NCI-H446 treated with DMSO at 0.1 percent for 48 hours (cell line): ENCODE measurements at places on chromosomes 2 and 18.

GRCh38 chr18:80244956-80245730 is 2.2 kb downstream of the PARD6G start:
- DNase-seq: no peak

- no peak for DNase-seq
Observed at GRCh38 chr2:36360063-36360462, 4.5 kb downstream of the CRIM1 start.

- no peak for DNase-seq
Observed at GRCh38 chr18:27242392-27243047, 57.4 kb upstream of the CHST9 start.

GRCh38 chr18:65610939-65611338 is 139.9 kb upstream of the CDH7 start:
- DNase-seq: no peak

- no peak for DNase-seq
Observed at GRCh38 chr18:71362140-71362539, 1073.3 kb downstream of the SOCS6 start.

- DNase-seq: no peak
Observed at GRCh38 chr2:25539136-25539535, 134.2 kb downstream of the DTNB start.

- no peak for DNase-seq
Observed at GRCh38 chr2:137208431-137208891, 443.1 kb downstream of the THSD7B start.

GRCh38 chr2:191036363-191036762 is 22.4 kb upstream of the STAT1 start:
- DNase-seq: no peak

- no peak for DNase-seq
Observed at GRCh38 chr2:5921081-5921642, 229.0 kb downstream of the SOX11 start.

DNA sequence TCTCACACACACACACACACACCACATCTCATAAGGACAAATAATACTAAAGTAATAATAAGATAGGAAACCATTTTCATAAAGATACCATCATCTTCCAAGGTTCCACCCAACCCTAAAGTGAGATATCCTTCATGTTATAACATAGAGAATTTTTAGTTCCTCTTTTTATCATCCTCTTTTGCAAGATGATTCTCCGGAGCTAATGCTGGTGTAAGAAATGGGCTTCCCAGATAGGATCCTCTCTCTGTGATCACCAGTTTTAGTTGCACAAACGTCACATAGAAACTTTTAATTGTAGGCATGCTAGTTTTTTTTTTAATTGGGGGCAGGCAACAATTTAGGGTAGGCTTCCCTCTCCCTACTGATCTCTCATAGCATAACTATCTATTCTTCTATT is 49.6 kb downstream of the ARHGAP25 start:
- no peak for DNase-seq

DNA sequence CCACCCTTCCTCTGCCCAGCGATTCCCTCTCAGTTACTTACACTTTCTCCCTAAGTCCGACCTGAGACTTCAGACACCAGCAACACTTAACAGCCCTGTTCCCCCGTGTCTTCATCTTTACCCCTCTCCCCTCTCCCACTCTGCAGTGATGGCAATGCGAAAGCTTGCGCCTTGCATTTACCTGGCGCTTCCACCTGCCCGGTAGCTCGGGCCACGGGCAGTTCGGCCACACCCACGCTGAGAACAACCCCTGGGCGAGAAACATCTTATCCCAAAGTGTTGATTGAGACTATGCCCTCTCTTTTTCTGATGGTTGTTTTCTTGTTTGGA is 558 bp downstream of the DNAJC10 start:
- DNase-seq: no peak

- no peak for DNase-seq
Observed at GRCh38 chr2:102027036-102027980, 35.5 kb downstream of the IL1R2 start.

DNA sequence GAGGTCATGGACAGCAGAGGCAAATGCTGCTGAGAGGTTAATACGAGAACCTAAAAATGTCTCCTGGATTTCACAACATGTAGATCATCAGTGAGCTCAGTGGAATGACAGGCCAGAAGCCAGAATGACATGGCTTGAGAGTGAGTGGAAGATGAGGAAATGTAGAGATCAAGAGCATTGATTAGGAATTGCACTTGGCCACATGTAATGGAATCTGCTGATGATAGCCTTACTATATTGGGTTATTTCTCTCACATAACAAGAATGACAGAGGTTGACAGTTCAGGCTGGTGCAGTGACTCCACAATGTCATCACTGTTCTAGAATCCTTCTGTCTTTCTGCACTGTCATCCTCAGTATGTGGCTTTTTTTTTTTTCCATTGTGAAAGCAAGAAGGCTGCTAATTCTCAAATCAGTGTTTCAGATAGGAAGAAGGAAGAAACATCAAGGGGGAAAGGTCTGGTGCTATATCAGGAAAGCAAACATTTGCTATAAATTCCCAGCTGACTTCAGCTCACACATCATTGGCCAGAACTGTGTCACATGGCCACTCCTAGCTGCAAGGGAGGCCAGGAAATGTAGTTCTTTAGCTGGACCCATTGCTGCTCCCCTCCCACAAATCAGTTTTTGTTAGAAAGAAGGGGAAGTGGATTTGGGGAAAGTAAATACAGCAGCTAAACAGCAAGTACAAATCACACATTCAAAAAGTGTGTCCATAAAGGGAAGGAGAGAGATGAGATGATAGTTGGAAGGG is 127.2 kb downstream of the FAM161A start:
- DNase-seq: no peak

- no peak for DNase-seq
Observed at GRCh38 chr2:196183172-196183473, 11.7 kb upstream of the STK17B start.

GRCh38 chr18:9989481-9989880 is 75.7 kb downstream of the VAPA start:
- no peak for DNase-seq

DNA sequence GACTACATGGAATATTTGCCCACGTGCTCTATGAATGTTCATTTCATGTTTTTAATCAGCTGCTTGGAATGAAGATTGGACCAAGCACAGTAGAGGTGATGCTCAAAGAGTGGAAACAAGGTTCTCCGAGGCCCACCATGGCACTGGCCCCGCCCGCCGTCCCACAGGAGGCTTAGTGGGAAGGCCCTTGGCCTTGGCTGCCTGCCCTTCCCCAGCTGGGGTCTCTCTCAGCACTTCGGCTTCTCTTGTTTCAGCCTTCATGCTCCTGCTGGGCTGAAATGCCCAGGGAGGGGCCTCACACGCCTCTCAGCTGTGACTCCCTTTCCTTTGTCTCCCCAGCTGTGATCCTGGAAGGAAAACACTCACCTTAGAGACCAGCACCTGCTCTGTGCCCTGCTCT is 833.2 kb downstream of the GALR1 start:
- no peak for DNase-seq

- DNase-seq: peak; percentile 61
Observed at GRCh38 chr2:209636076-209636475, 135.6 kb upstream of the UNC80 start.

DNA sequence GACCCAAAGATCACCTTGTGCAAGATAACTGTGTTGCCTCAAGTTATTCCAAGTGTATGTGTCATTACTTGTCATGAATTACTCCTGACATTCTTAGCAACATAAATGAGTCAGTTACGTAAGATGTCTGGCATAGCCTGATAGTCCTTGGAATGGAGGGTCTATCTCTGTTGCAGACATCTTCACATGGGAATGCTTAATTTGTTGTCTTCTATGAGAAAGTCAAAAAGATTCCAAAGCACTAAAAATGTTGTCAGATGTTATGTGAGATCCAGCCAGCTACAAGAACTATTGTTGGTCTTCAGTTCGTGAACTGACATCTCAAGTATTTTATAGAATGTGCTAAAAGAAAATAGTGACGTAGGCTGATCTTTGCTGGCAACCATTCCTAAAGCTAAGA is 178.2 kb upstream of the RASGRP3 start:
- no peak for DNase-seq

DNA sequence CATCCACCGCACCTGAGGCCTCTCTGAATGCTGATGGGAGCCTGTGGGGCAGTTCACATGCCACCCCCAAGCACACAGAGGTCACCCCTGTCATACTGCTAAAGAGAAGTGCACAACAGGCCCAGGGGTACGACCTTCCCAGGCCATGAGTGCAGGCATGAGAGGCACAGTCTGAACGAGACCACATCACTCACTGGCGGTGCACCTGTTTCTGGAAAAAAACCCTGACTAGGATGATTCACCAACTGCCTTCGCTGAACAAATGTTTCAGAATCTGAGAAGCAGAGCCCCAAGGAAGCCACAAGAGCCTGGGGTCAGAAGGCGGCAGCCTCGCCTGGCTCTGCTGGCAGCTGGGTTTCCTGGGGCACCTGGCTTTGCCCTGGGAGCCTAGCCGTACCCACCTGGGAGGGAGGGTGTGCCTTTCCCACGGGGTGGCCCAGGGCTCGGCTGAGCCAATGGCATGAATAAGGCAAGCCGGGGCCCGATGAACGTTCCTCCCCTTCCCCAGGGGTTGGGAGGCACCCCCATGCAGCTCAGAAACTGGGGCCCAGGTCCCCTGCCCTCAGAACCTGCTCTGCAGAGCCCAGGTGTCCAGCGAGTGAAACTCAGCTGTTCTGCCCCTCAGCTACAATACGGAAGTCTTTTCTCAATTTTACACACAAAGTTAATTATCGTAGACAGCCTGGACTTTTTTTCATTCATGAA is 73.8 kb downstream of the HDAC4 start:
- no peak for DNase-seq

DNA sequence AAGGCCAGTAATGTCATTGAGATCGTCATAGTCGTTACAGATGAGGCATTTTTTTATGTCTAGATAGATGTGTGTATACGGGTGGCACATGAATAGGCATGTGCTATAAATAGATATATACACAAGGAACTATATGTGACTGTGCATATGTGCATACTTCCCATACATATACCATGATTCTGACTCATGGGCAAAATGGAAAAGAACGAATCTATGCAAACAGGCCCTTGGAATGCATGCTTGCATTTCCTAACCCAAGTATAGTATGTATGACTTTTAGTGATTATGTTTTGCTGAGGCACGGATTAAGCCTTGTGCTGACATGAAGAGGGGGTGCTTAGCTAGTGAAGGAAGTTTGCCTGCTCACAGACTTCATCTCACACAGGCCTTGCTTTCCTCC is 111.7 kb downstream of the BCL11A start:
- no peak for DNase-seq

GRCh38 chr2:229642371-229642770 is 72.0 kb downstream of the DNER start:
- no peak for DNase-seq

DNA sequence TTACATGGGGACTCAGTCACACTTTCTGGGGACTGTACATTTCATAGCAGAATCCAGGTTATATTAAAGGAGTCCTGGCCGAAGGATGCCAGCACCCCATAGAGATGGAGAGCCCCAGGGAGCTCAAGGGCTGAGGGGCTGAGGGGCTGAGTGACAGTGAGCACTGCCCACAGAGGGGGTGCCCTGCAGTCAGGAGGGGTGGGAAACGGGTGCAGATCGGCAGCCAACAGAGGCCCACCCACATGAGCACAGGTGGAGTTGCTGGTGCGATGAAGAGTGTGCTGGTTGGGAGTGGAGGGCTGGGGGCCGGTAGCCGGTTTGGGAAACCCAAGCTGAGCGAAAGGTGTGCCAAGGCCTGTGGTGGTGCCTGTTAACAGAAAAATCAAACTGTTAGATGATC is 32.1 kb downstream of the TPRKB start:
- no peak for DNase-seq

GRCh38 chr2:176467595-176467994 is 198.4 kb downstream of the MTX2 start:
- no peak for DNase-seq

GRCh38 chr2:47033102-47033880 is 117.7 kb upstream of the MCFD2 start:
- no peak for DNase-seq

DNA sequence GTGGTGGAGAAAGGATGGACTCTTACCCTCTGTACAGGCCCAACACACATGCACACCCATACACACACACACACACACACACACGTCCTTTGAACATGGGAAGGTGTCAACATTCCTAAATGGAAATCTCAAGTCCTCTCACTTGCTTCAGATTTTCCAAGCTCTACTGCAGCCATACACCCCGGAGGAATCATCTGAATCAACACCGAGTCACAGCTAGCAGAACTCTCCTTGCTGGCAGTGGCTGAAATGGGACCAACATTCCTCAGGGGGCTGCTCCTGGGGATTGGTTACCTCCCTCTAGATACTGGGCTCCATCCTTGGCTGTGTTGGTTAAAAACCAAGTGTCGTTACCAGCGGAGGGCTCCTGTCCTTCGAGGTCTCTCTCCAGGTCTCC is 112.7 kb downstream of the BCL11A start:
- DNase-seq: no peak

DNA sequence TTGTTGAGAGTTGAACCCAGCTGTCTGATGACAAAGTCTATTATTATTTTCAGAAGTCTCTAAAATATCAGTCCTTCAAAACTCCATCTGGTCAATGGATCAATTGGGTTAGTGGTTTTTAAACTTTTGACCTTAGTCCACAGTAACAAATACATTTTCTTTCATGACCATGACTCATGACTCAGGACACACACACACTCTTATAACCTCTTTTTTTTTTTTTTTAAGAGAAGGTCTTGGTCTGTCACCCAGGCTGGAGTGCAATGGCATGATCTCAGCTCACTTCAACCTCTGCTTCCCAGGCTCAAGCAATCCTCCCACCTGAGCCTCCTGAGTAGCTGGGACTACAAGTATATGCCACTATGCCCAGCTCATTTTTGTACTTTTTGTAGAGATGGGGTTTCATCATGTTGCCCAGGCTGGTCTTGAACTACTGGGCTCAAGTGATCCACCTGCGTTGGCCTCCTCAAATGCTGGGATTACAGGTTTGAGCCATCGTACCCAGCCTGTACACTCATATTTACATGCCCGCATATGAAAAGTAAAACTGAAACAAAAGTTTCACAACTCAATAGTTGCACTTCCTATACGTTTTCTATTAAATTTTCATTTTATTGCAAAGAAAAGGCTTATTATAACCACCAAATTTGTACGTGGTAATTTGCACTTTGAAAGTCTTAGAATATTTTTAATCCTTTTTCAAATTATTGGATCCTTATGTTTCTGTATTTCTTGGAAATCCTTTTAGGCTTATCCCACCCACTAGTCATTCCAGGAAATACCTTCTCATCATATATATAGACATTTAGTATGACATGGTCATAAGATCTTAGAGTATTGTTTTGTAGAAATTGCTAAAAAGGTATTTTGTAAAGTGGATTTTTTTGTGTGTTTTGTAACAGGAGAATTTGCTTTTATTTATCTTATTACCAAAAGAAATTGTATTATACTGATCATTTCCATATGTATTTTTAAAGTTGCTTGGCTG is 199.0 kb downstream of the LPIN1 start:
- no peak for DNase-seq
